CD4-positive, alpha-beta T cell treated with Interleukin-2 at 100 ng/mL for 4 hours (primary cell): ENCODE measurements at places on chromosomes 13 and 19.

DNA sequence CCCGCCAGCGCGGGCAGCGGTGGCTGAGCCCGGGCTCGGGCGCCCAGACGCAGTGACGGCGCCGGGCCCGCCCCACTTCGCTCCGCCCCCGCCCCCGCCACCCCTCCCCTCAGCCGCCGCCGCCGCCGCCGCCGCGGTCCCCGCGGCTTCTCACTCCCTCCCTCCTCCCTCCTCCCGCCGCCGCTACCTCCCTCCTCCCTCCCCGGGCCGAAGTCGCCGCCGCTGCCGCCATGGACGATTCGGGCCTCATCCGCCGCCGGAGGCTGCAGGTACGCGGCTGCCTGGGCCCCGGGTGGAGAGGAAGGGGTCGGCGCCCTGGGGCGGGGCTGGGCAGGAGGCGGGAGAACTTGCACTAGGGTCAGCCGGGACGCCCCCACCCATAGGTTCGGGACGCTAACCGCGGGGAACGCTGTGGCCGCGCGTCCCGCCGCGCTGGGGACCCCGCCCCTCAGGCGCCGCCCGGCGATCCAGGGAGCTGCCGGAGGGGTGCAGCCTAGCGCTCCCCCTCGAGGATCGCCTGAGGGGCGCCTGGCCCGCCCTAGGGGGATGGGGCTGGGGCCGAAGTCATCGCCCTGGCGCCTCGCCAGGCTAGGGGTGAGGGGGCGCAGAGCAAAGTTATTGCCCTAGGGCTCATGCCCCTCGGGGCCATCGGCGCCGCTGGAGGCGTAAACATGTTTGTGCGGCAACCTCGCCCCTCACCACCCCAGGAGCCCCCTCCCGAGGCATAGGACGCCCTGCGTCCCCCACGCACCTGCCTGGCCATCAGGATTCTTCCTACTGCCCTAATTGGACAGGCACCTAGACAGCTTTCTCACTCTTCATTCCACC is 427 bp downstream of the RTBDN start:
- peak; percentile 37 for DNase-seq

DNA sequence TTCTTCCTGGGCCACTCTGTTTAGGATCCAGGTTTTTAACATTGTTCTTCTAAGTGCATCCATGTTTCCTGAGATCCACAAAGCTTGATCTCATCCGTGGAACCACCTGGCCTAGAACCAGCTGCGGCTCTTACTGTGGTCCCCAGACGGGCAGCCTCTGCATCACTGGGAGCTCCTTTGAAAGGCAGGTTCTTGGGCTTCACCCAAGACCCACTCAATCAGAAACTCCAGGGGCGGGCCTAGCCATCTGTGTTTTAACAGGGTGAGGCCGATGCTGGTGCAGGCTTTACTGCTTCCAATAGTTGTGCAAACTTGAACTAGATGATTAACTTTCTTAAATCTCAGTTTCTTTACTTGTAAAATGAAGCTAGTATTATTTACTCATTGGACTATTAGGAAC is 605.7 kb downstream of the FGF9 start:
- DNase-seq: no peak

GRCh38 chr13:59337070-59337469 is 826.7 kb downstream of the DIAPH3 start:
- no peak for DNase-seq

DNA sequence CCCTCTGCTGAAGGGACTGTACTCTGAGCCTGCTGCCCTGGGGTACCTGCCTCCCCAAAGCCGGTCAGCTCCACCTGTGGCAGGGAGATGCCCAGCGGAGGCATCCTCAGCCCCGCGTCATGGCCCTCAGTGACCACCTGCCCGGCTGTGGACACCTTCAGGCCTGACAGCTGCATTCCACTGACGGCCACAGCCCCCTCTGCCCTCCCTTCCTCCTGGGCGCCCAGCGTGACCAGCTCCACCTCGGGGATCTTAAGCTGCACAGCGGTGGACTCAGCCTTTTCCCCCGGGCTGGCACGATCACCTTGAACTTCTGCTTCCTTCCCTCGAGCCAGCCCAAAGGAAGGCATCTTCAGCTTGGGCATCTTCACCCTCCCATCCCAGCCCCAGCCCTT is 4.8 kb upstream of the HIPK4 start:
- DNase-seq: no peak

GRCh38 chr19:47719047-47719859 is 6.0 kb downstream of the EHD2 start:
- no peak for DNase-seq

GRCh38 chr13:80259159-80259558 is 81.8 kb downstream of the SPRY2 start:
- no peak for DNase-seq

- no peak for DNase-seq
These were observed 12.6 kb downstream of the ZSCAN5A start for GRCh38 chr19:56301886-56302620.

DNA sequence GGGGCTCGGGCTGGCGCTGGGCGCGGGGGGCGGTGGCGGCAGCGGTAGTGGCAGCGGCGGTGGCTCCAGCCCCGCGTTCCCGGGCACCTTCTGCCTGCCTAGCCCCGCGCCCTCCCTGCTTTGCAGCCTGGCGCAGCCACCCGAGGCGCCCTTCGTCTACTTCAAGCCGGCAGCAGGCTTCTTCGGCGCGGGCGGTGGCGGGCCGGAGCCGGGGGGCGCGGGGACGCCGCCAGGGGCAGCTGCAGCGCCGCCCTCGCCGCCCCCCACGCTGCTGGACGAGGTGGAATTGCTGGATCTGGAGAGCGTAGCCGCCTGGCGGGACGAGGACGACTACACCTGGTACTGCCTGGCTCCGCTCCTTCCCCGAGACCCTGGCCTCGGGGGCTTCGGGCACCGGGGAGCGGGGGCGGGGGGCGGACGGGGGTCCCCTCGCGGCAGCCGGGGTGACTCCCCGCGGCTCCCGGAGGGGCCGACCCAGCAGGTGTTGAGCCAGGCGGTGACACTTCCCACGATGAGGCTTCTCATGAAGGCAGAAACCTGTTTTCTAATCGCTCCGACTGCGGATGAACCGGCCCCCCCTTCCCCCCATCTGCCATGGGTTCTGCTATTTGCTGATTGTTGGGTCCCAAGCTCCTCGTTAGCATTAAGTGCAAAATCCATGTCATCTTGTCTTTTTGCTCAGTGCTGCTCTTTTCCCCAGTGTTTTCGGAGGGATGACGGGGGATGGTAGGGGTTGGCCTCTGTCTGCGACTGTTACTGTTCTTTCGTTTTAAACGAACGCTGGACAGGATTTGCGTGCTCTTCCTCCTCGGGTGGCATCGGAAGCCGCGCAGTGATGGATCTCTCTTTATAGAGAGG is 943 bp downstream of the SLAIN1 start:
- DNase-seq: peak; percentile 53

DNA sequence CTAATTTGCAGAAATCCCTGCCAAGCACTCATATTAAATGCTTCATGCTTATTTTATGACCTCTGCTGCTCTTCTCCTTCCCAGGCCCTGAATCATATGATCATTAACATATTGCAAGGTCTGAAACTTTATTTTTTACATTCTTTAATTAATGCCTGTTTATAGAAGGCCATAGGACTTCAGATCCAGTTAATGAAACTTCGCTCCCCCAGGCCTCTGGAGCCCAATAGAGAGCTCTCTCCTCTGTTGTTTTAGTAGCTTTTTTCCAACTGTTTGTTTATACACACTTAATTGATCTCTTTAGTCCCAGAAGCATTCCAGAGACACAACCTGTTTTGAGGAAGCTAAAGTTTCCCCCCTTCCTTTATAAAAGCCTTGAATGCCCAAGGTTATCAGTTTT is 68.3 kb downstream of the DACH1 start:
- no peak for DNase-seq

DNA sequence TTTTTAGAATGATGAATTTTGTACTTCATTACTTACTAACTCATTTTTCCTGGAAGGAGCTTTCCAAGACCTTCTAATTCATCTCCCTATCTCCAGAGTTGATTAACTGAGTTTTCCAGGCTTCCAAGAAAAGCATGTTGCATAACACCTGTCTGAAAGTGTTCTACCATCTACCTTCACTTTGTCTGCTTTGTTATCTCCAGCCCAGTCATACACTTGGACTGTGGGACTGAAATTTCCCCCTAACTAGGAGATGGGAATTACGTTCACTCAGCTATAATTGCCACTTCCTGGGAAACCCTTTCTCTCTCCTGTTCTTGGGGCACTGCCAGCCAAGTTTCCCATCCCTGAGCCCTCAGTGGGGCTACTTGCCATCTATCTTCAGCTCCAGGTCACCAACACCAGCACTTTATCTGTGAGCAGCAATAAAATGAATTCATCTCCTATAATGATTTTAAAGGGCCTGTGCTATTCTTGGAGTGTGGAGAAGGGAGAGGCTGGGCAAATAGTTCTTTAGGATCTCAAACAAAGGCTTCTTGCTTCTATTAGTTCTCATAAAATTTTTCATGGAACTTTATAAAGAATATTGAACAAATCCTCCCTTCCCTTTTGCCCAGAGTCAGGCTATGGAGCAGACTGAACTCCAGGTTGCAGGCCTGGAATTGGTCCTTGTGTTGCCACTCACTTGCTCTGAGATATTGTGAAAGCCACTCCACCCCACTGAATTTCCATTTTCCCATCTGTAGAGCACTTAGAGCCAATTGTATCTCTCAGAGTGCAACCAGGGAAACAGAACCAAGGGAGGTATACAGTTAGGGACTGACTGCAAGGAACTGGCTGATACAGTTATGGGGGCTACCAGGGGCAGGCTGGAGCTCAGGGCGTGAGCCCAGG is 17.8 kb upstream of the ATP12A start:
- no peak for DNase-seq

- DNase-seq: no peak
These were observed 11.3 kb upstream of the UBL3 start for GRCh38 chr13:29861694-29862110.

DNA sequence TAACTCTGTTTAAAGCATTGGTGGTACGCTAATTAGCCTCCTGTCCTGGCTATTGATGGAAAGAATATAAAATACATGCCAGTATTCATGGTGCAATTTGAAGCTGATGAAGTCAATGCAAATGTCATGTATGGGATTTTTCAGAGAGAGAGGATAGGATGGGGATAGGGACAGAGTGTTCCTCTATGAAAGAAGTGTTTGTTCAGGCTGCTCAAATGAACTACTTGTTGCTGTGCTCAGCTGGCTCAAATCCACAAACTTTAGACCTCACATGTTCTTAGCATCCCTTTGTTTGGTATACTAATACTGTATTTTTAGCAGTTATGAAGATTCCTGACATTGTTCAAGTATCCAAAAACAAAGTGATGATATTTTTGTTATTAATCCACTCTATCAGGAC is 116.5 kb downstream of the SLITRK1 start:
- no peak for DNase-seq

- DNase-seq: no peak
These were observed 51.2 kb upstream of the EEF1AKMT1 start for GRCh38 chr13:20824762-20825476.

DNA sequence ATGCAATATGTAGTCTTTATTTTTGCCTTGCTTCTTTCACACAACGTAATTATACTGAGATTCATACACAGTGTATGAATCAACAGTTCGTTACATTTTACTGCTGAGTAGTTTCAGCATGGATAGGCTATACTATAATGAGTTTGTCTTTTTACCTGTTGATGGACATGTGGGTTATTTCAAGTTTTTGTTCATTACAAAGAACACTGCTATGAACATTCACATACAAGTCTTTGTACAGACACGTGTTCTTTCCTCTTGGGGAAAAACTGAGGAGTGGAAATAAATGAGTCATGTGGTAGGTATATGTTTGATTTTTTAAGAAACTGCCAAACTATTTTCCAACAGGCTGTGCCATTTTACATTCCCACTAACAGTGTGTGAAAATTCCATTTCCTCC is 35.1 kb downstream of the ENOX1 start:
- no peak for DNase-seq

DNA sequence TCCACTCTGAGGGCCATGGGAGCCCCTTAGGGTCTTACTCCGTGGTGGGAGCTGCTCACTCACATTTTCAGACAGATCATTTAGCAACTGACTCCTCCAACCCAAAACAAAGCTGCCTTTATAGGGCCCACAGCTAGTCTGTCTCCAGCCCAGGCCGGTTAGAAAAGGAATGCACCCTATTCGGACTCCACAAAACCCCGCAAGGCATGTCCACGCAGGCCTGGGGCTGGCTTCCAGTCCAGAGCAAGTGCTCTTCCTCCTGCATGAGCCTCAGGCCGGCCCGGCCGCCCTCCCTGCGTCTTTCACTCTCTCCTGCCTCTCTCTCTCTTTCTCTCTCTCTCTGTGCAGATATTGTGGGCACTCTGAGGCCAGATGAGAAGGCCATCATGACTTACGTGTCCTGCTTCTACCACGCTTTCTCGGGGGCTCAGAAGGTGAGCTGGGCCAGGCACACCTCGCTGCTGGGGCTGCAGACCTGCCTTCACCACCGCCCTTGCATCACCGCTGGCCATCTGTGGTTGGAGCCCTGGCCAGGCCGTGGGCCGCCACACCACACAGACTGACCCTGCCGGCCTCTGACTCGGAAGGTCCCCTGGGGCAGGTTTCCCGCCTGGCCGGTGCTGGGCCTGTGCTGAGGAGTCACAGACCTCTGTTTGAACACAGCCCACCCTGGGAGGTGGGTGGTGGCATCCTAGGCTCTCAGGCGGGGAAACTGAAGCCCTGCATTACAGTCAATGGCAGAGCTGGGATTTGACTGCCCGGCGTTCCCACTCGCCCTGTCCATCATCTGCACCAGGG is 33.1 kb downstream of the CAPN12 start:
- no peak for DNase-seq

- DNase-seq: no peak
These were observed 49.6 kb downstream of the THSD1 start for GRCh38 chr13:52356327-52356726.

DNA sequence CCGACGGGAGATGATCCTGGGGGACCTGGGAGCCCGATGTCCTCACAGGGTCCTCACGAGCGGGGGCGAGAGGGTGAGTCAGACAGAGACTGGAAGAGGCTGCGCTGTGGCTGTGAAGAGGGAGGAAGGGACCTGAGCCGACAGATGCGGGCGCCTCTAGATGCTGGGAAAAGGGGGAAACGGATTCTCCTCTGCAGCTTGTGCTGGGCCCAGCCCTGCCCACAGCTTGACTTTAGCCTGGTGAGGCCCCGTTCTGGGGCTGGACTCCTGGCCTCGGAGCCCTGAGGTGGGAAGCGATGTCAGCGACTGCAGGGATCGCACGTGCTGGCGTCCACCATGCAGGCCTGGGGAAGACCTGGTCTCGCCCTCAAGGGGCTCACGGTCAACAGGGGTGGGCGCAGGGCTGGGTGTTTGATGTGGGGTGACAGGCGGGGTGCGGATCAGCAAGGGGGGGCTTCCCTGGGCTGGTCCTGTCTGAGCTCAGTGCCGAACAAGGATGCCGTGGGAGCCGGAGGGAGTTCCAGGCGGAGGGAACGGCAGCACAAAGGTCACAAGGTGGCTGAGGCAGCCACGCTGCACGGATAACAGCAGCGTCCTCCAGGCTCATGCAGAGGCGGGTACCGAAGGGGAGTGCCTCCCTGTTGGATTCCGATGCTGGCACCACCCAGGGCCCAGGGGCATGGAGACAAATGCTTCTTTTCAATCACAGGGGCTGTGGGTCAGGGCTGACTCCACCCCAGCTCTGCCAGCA is 31.8 kb downstream of the PIP5K1C start:
- no peak for DNase-seq

DNA sequence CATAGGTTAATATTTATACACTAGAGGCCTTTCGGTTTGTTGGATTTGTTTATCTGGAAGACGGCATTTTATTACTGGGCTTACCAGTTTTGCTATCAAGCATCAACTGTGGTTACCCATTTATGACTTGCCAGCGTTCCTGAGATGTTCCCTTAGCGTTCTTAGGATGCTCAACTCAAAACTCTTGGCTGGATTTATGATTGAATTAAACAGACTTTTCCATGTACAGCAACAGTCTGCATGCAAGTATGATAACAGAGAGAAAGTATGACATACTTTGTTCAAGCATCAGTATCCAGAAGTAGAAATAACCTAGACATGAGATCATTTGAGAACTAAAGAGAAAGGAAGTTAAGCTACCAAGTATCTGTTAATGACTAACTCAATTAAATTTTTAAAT is 29.9 kb upstream of the RNF113B start:
- DNase-seq: no peak
